HFFc6 (cell line): ENCODE measurements at places on chromosomes 3 and 15.

DNA sequence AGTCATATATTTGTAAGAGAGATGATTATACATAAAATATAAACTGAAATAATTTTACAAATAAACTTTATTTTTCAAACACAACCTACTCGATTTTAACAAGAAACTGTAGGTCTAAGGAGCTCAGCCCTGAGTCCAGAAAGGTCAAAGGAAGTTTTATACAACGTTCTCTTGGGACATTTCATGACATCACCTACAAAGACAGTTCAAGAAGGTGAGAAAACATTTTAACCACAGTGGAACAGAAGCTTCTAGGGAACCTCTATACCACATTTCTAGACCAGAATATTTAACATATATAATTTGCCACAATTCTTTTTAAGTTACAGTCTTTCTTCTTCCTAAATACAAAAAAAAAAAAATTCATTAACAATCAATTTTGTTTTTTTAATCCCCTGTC lies 40.1 kb downstream of the CBLB start:
- no peak for DNase-seq

DNA sequence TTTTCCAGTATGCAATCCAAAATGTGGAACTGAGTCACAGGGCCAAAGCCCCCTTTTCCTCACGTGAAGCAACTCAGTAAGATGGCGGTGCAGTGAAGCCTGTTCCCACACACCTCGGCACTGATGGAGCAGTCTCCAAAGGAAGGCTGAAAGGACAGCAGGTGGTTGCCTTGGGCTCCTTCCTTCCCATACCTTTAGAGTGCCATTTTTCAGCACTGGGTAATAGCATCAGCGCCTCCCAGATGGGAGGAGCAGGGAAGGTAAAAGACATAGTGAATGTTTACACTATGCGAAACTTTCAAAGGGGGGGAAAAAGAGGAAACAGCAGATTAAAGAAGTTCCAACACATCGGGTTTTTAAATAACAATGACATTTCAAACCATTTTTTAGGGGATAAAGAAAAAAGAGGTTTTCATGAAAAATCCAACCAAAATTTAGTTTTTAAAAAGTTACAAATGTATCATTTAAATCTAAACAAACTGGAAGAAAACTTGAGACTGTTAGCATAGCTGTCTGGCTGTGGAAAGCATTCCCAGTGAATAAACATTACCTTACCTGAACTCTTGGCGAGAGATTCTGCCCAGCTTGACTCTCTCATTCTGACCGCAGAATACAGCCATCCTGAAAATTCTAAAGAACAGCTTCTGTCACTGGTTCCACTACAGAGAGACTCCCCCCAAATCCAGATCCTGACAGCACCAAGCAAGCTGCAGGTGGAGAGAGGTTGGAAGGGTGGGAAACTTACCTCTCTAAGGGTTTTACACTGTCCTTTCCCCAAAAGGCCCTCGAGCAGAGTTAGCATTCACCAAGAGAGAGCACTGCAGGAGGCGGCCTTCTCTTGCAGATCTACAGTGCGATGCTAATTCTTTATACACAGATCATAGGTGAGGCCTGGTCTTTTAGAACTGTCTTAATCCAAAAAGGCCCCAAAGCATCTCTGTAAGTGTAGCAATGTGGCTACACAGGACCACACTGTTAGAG lies 32.6 kb downstream of the ABCC5 start:
- no peak for DNase-seq

DNA sequence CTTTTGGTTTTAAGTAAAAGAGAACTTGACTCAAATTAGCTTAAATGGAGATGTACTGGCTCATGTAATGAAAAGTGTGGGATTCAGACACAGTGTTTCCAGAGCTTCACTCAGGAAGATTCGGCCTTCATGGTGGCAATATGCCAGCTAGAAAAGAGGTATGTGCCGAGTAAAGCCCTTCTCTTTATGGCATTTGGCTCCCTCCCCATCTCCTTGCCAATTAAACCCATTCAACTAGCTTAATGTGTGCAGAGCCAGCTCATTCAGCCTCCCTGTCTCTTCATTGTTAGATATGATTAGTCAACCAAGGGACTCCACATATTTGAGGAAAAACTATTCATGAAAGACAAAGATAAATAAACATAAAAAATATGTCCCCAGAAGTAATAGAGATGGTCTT lies 15.0 kb upstream of the TRANK1 start:
- DNase-seq: peak; percentile 19

GRCh38 chr3:16912400-16913263 lies 27.9 kb downstream of the PLCL2 start:
- no peak for DNase-seq

- DNase-seq: no peak
These were observed 324.6 kb downstream of the EPHA6 start for GRCh38 chr3:97138914-97139541.

GRCh38 chr3:5431146-5431545 lies 243.6 kb downstream of the EDEM1 start:
- DNase-seq: no peak

- no peak for DNase-seq
These were observed 429 bp upstream of the C3orf80 start for GRCh38 chr3:160224811-160225175.

GRCh38 chr3:54321520-54321919 lies 199.2 kb downstream of the CACNA2D3 start:
- no peak for DNase-seq

- DNase-seq: no peak
These were observed 56.7 kb upstream of the UBE2Q2 start for GRCh38 chr15:75786575-75786947.

GRCh38 chr15:52291204-52291603 lies 4.4 kb downstream of the MYO5C start:
- no peak for DNase-seq

GRCh38 chr3:7917443-7918151 lies 584.0 kb upstream of the LMCD1 start:
- DNase-seq: no peak

DNA sequence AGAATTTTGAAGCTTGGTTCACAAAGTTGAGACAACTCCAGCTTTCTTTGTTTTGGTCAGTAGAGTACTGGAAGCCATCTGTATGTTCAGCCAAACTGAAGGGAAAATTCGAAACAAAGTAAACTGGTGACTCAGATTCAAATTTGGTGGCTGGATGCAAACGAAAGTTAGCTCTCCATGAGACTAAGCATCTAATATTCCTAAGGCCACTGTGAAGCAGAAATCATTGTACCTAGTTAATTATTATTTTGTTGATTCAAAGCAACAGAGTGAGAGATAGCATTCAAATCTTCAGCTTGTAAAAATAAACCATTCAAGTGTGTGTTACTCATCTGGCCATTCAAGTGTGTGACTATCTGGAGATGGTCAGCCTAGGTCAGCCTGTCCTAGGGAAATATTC lies 42.1 kb downstream of the NR2F2 start:
- no peak for DNase-seq
